ENCODE measurements at places on chromosomes 1 and 21.

GRCh38 chr1:232845406-232845955, 40.3 kb downstream of the MAP10 start:
- DNase-seq = no peak

GRCh38 chr1:179017383-179018326, 8.0 kb upstream of the FAM20B start:
- DNase-seq = no peak

DNA sequence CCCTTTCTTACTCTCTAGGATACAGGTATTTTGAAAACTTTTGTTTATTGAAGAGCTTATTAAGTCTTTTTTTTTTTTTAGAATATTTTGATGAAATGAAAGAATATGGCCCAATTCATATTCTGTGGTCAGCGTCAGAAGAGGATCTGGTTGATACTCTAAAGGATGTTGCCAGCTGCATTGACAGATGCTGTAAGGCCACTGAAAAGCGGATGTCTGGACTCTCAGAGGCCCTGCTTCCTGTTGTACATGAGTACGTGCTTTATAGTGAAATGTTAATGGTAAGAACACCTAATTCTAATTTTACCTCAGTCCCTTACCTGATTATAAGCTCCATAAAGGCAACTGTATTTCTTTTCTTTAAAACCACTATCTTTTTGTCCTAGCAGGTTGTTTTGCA, 37.1 kb downstream of the SNX7 start:
- DNase-seq = no peak

DNA sequence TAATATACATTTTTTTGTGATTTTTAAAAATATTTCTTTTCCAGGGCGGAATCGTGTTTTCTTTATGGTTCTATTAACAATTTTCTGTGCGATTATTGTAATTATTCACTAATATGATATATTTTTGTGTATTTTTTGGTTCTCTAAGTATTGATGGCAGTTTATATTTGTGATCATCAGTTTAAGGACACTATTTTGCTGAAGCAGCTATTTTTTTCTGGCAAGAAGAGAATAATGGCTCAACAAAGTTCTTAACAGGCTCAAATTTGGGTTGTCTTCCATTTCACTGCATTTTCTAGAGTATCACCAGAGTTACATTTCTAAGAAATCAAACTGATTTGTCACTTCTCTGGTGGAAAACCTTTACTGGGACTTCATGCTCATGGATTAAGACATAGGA, 178.4 kb downstream of the HS2ST1 start:
- no peak for DNase-seq

- DNase-seq = no peak
Measured at GRCh38 chr21:15823486-15824150, 93.8 kb downstream of the USP25 start.

GRCh38 chr1:238409191-238409850, 518.6 kb upstream of the ZP4 start:
- no peak for DNase-seq

GRCh38 chr1:164498792-164499191, 60.2 kb upstream of the PBX1 start:
- DNase-seq = no peak

- no peak for DNase-seq
Measured at GRCh38 chr1:204711103-204711946, 25.8 kb upstream of the LRRN2 start.

- no peak for DNase-seq
Measured at GRCh38 chr1:202576816-202577215, 133.4 kb downstream of the SYT2 start.

- no peak for DNase-seq
Measured at GRCh38 chr1:14440731-14441130, 157.8 kb upstream of the KAZN start.

DNA sequence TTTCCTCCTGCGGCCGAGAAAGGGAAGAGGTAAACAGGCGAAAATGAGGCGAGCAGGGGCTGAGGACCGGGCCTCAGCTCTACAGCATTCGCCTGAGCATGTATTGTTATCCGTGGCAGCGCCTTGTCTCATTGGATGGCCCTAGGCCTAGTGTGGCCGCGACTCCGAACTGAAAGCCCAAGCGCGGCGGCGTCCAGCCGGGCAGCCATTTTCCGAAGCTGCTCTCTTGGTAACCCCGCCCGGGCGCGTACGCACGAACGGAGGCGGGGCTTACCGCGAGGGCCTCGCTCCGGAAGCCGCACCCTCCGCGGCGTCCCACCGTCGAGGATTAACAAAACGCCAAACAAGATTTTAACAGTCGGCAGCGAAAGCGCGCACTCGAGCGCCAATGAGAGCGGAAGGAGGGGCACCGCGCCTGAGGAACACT, 797 bp upstream of the USP1 start:
- DNase-seq = no peak

- DNase-seq = no peak
Measured at GRCh38 chr21:38173276-38174035, 83.3 kb upstream of the KCNJ15 start.

- DNase-seq = no peak
Measured at GRCh38 chr1:46058936-46059335, 73.5 kb downstream of the PIK3R3 start.

DNA sequence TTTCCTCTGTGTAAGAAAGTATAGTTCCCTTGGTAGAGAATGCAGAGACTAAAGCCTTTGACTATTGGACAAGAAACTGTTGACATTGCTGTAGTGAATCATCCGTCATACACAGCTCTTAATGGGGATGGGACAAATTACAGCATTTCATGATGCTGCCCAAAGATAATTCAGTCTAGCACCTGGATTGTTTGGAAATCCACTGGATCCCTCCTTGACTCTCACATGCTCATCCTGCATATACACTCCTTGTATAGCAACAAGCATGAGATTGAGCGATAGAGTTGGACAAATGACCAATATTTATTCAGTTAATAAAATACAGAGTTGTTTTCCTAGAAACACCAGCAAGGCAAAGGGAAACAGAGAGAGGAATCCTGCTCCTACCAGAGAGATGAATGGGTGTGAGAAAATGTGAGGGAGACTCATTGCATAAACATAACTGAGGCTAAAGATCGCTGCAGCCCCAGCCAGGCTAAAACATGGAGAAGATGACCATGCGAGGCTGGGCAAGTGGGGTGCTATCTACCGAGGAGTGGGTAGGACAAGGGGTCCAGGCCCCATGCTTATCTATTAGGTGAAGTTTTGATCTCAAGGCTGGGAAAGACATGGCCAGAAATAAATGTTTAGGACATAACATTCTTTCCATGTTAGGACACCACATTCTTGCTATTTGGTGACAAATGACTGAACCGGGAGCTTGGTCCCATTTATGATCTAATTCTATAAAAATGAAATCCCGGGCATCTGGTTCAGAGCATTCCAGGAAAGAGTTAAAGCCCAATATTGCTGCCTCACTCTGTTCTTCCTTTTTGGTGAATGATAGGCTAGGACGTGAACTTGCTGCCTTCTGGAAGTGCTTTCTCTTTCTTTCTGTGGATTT, 153.2 kb downstream of the TGFB2 start:
- DNase-seq = no peak

DNA sequence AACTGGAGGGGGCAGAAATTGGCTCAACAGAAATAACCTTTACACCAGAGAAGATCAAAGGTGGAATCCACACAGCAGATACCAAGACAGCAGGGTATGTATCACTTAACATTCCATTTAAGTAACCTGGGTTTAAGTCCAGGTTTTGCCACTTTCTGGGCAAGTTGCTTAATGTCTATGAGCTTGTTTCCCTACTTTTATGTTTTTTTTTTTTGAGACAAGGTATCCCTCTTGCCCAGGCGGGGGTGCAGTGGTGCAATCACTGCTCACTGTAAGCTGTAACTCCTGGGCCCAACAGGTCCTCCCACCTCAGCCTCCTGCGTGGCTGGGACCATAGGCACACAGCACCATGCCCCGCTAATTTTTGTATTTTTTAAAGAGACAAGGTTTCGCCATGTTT, 2.2 kb downstream of the RTCA start:
- no peak for DNase-seq

DNA sequence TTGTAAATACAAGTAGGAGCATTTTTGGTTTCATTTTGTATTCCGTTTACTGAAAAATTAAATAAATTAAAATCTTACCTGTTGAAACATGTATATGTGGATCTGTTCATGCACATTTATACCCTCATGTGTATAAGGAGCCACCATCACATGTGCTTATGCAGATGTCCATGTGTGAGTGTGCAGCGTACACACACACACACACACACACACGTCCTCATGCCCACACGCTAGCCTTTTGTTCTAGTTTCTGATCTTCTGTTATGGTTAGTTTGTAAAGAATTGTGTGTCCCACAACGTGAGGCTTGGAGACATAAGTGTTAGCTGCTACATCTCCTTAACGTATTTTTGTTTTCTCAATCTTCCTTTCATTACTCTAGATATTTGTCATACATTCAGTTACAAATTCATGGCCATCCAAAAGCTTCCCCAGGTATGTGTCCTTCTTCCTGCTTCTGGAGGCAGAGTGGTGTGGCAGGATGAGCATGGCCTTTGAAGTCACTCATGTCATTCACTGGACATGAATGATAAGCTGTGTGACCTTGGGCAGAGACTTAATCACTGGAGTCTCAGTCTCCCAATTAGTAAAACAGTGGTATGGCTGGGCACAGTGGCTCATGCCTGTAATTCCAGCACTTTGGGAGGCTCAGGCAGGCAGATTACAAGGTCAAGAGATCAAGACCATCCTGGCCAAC, 54.6 kb downstream of the TENT5C start:
- no peak for DNase-seq

GRCh38 chr1:214895011-214895600, 187.4 kb upstream of the KCNK2 start:
- no peak for DNase-seq

DNA sequence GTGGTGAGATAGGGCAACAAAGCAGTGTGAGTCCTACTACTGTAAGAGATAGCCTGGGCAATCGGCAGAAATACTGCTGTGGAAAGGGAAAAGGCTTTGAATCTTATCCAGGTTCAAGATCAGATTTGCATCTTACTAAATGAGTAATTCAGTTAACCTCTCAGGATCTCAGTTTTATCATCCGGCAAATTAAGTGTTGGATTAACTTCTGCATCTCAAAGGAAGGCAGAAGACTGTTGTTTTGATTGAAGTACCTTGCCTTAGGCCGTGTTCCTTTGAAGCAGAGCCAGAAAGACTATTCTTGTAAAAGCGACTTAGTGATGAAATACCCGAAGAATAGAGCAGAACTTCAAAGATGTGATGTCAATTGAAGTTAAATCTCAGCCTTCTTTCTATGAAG, 612.9 kb upstream of the USP24 start:
- no peak for DNase-seq

DNA sequence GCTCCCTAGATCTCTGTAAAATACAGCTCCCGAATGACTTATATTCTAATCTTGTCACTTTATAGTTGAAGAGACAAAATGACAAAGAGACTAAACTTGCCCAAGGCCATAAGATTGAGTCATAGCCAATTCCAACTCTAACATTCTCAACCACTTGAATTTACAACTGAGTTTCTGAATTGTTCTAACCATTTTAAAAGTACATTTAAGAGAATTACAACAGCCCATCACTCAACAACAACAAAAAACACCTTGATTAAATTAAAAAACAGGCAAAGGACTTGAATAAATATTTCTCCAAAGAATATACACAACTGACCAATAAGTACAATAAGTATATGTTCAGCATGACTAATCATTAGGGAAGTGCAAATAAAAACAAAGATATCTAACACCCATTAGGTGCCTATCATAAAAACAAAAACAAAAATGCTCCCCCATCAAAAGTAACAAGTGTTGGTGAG, 8.7 kb upstream of the ADCY10 start:
- no peak for DNase-seq

DNA sequence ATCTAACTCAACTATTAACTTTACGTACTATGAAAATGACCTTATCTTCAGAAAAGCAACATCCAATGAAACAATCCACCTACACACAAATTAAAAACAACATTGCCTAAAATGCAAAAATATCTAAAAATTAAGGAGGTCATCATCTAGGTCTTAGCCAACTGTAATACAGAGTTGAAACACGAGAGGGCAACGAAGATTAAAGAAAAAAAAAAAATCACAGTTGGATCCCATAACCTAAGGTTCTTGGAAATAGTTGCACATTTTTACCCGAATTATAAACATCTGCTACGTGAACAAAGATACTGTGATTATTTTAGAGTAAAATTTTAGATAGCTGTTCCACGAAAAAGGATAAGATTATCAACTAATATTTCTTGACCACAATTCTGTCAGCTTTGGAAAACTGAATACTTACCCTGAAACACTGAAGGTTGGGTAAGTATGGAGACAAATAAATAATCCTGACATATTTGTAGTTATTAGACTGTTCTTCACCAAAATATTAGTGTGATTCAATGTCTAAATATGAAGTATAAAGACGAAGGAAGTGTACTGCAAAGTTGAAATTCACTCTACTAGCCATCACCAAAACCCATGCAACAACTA, 88.0 kb upstream of the AK4 start:
- DNase-seq = peak; percentile 30

GRCh38 chr1:204212715-204213114, 1.1 kb downstream of the GOLT1A start:
- DNase-seq = no peak

DNA sequence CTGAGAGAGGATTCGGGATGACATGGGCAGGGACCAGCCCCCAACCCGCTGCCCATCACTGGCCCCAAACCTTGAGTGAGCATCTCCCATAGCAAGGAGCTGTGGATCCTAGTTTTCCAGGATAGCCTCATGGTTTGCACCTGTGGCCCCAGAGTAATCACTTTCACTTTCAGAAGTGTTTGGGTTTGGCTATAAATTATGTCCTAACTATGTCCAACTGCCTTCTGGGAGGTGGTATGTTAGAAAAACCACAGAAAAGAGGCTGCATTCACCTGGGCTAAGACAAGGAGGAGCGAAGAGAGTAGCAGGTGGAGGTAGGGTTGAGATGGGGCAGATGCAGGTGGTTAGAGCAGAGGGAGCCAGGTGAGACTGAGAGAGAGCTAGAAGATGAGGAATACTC, 19.4 kb upstream of the CLIC6 start:
- no peak for DNase-seq

DNA sequence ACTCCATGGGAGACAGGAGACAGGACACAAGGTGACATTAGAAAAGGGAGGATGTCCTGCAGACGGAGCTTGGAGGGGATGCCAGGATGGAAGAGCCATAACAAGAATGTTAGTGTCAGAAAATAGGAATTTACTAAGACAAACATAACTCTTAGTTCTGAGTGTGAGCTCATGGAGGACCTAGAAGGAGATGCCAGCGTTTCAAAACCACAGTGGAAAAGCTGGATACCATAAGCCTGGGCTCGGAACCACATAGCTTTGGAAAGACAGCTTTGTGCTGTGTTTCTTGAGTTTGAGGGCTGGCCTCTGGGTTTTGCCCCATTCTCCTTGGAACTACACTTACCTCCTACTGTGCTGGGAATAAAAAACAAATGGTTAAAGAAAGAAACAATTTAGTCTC, 128.4 kb downstream of the S1PR1 start:
- no peak for DNase-seq

GRCh38 chr21:42239973-42240372, 21.0 kb downstream of the ABCG1 start:
- DNase-seq = no peak

DNA sequence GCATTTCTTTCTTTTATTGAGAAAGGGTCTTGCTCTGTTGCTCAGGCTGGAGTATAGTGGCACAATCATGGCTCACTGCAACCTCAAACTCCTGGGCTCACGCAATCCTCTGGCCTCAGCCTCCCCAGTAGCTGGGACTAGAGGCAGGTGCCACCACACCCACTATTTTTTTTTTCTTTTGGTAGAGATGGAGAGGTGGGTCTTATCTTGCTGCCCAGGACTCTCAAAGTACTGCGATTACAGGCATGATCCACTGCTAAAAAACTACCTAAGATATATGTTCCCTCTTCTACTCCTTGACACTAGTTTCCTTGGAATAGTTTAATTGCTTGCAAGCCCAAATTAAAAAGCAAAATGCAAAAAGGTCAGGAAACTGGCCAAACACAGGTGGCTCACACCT, 56.9 kb upstream of the GUCA2A start:
- DNase-seq = no peak

Measured in HuH-7 (cell line).